Osteoblast (primary cell): ENCODE measurements at places on chromosomes 3 and 15. TPM values are rescaled to one million over a fixed set of nuclear protein-coding genes. Genes with fewer than 3 reads are reported as not detected.

Gene PGBD4
- total RNA-seq = 1.8 and 2.1 TPM in 2 replicates

DNA sequence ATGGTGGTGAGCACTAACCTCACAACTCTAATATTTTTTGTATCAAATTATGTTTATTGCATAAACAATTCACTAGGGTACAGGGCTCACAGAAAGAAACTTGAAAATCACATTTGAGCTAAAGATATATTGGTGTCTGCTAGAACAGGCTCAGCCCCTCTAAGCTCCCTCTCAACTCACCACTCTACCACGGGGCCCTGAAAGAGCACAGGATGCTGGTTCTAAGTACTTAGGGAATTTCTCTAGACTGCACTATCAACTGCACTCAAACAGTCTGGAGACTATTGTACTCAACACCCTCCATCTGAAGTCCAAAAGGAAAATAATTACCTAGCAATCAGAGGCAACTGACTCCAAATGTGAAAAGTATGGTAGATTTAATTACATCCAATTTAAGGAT is 98.7 kb upstream of the STRIT1 start:
- no peak for DNase-seq

DNA sequence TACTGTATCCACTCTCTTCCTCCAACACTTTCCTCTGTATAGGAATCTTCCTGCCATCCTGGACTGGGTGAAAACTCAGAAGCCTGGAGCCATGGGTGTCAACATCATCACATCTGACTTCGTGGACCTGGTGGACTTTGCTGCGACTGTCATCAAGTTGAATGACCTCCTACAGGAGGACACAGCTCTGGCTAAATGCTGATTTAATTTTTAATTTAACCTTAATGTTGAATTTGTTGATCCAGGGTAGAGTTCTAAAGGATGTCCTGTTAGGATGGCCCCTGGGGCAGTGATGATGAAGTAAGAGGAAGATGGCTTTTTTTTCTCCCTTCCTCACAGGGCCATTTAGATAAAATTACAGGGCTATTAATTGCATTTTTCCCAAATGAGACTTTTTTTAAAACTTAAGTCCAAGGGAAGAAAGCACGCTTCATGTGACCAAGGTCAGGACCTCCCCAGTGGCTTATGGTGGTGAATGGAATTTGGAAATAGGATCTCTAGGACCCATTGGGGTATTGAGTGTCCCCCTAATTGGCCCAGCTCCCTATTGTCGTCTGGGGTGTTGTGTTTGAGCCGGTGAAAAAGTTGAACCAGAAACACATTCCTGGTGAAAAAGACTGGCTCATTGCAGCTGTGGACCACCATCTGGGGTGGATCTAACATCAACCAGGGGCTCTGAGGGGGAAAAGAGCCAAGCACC is 125.7 kb upstream of the ZBED2 start:
- DNase-seq = no peak

- no peak for DNase-seq
These were observed 44.8 kb downstream of the TBC1D2B start for GRCh38 chr15:78032671-78033070.

Gene UROC1
- total RNA-seq = not detected in 2 replicates

Gene GP9
- not detected in 2 replicates for total RNA-seq

Gene TM6SF1
- total RNA-seq = 0.29 and 0.36 TPM in 2 replicates

- DNase-seq = no peak
These were observed 6.2 kb upstream of the RAB6B start for GRCh38 chr3:133901847-133902246.

DNA sequence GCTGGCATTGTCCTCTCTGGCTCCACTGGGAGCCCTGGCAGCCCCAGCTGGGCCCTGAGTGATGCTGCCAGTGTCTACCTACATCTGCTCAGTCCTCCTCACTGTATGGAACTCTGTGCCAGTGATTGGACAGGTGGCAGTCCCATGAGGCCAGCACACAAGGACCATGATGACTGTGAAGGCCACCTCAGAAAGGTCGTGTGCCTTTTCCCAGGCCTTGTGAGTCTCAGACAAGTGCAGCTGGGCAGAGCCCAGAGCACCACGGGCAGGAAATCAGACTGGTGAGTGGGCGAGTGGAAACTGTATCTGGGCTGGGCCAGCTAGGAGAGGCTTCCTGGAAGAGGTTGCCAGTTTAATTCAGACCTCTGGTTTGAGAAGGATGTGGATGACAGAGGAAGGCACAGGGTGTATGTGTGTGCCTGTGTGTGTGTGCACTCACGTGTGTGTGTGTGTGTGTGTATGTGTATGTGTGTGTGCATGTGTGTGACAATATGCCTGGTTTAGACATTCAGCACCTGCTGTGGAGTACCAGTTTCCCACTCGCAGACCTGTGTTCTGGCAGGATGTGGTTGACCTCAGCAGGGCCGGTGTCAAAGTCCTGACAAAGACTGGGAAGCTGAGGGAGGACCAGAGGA is 7.0 kb downstream of the MAPKAPK3 start:
- DNase-seq = peak; percentile 88

Gene EXD1
- not detected in 2 replicates for total RNA-seq

Gene STRIT1
- not detected in 2 replicates for total RNA-seq

DNA sequence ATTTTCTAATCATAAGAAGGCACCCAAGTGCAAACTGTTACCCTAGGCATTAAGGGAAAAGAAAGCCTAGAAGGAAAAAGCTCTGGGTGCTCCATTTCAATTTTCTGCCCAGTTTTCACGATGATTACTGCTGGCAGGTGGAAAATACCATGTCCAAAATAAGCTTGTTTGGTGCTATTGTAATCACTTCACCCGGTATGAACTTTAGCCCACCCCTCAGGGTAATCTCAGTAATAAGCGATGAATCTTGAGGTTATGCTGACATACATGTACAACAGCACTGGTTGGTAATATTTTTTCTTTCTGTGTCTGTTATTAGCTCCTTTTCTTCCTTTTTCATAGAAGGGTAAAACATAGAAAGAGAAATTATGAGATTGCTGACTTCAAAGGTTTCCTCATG is 88.6 kb upstream of the MEX3B start:
- DNase-seq = no peak

GRCh38 chr3:57274845-57275244 is 17.6 kb downstream of the ASB14 start:
- no peak for DNase-seq

- no peak for DNase-seq
These were observed 108.8 kb downstream of the FAIM start for GRCh38 chr3:138717348-138717747.

Gene TERB2
- total RNA-seq = not detected in 2 replicates

Gene DISP2
- total RNA-seq = 0.29 and 0.36 TPM in 2 replicates

DNA sequence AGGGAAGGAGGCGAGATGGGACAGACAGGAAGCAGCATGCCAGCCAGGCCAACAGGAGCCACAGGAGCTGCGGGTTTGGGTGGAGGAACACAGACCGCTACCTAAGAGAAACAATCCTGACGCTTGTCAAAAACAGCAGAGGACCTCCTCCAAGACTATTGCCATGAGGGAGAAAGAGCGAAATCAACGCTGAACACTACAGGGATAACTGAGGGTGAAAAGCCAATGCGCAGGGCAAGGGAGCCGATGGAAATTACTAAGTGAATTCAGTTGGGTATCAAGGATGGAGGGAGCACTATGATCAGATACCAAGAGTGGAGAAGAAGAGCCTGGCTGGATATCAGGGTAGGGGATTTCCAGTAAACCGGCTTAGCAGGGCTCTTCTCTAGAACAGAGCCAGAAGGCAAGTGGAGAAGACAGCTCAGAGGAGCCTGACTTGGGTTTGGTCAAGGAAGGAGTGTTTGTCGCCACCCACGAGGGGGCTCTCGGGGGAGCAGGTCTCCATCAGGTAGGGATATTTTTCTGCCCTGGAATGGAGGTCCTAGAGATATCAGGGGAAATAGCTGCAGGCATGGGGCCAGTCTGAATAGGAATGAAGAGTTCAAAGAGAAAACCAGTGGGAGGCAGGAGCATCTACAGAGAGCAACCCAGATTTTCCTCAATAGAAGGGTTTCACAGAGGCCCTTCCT is 48.4 kb downstream of the SLC41A3 start:
- DNase-seq = no peak

GRCh38 chr15:45548753-45549520 is 26.4 kb upstream of the SLC30A4 start:
- no peak for DNase-seq

Gene ALG1L2
- 0.29 TPM in 1 of 2 replicates, not detected in the other for total RNA-seq

- DNase-seq = no peak
These were observed 183.7 kb downstream of the DPH6 start for GRCh38 chr15:35362195-35362829.

DNA sequence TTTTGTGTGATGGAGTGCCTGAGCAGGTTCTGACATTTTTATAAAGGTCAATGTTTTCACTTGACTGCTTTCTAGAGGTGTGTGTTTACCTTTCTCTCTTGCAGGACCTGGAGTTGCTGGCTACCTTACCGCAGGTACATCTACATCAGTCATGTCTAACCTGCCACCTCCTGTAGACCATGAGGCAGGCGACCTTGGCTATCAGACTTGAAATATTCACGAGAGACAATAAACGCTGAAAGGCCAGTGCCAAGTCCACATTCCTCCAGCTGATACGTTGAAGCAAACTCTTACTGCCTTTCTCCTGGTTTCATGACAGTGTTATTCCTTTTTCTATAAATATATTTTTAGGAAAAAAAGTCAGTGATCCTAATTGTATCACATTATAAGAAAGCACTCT is 59.0 kb upstream of the ACKR4 start:
- no peak for DNase-seq

Gene ACAD11
- 30.1 and 31.1 TPM in 2 replicates for total RNA-seq

Gene ITIH4
- 2.5 and 3.5 TPM in 2 replicates for total RNA-seq

Gene PARP15
- 3.2 and 3.6 TPM in 2 replicates for total RNA-seq

Gene P2RY13
- total RNA-seq = not detected in 2 replicates

Gene DNAJC13
- 94.0 and 116 TPM in 2 replicates for total RNA-seq

- peak; percentile 76 for DNase-seq
These were observed 188.4 kb downstream of the RAP2B start for GRCh38 chr3:153350420-153350819.

- DNase-seq = no peak
These were observed 113.3 kb downstream of the PDCD6IP start for GRCh38 chr3:33911525-33912322.

Gene SLC9C1
- total RNA-seq = not detected in 2 replicates

GRCh38 chr3:14787630-14788029 is 31.1 kb upstream of the FGD5 start:
- DNase-seq = no peak

GRCh38 chr3:136296960-136297359 is 46.8 kb downstream of the PCCB start:
- no peak for DNase-seq

Gene IQCF6
- not detected in 2 replicates for total RNA-seq

- no peak for DNase-seq
These were observed 9.8 kb downstream of the ANKRD28 start for GRCh38 chr3:15787941-15788340.

- no peak for DNase-seq
These were observed 496.1 kb downstream of the SHQ1 start for GRCh38 chr3:72352176-72352575.

GRCh38 chr15:80991421-80991820 is 1.8 kb upstream of the MESD start:
- peak; percentile 91 for DNase-seq

Gene IQCH
- 4.7 and 5.8 TPM in 2 replicates for total RNA-seq

Gene NR2E3
- total RNA-seq = under 0.01 TPM in 2 replicates

Gene C3orf70
- total RNA-seq = 1.4 and 1.5 TPM in 2 replicates

Gene PSTPIP1
- total RNA-seq = not detected in 2 replicates

Gene LRRC31
- not detected in 2 replicates for total RNA-seq

- DNase-seq = peak; percentile 83
These were observed 56.2 kb downstream of the SH3BP5 start for GRCh38 chr3:15276028-15276724.

DNA sequence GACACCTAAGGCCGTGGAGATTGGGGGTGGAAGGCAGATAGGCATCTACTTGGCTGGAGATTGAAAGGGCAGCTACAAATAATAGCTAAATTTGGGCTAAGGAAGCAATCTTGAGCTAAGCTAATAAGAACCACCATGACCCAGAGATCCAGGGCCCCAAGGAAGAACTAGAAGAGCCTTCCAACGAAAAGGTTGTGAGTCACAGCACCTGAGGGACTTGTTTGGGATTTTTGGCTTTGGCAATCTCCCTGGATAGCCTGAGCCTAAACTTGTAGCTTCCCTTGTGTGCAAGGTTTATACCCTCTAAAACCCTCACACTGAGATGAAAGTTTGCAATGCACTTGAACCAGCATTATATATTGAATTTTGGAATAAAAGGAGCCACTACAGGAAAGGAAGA is 364.0 kb upstream of the IL12A start:
- DNase-seq = no peak

- no peak for DNase-seq
These were observed 103.1 kb downstream of the LRIG1 start for GRCh38 chr3:66397745-66398144.

DNA sequence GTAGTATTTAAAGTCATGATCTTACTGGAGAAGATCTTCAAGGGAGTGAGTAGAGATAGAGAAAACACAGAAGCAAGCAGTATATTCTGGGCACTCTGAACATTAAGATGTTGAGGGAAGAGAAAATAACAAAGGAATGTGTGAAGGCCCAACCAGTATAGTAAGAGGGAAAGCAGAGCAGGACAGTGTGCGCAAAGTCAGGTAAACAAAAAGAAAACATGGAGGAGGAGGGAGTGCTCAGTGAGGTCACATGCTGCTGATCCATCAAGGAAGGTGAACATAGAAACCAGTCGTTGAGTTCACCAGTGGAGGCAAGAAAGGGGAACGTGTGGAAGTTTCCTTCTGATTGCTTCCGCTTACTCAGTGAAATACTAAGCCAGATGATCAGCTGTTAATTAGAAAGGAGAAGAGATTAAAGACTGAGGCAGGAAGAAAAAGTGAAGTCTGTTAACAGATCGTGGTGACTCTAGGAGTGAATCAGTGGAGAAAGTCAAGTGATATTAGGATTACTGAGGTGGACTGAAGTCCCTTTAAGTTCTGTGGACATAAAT is 47.2 kb downstream of the OPA1 start:
- DNase-seq = no peak

- no peak for DNase-seq
These were observed 559.0 kb downstream of the PDCD6IP start for GRCh38 chr3:34357461-34357860.

DNA sequence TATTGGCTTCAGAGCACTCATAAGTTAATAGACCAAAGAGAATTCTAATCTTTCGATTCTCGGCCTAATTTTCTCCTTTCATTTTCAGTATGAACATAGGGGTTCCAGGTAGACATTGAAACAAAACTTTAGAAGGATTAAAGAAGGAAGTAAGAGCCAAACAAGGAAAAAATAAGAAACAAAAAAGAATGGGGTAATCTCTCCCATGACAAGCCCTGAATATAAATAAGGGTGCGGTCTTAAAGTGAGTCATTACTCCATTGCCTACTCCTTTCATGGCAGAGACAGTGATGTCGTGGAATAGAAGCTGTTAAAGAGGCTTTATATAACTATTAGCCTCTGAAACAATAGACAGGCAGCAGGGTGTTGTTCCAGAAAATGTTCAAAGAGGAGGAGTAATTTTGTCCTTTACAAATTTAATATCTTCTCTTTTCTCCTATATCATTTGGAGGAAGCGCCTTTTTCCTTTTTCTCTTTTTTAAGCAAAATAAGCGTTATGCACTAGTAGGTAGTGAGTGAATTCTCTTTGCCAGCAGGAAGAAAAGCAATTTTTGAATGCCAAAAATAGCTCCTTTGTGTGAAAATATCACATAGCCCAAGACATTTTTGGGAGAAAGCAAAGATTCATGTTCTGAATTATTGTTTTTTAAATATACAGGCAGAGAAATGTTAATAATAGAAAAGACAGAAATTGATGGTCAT is 607.9 kb upstream of the KCNMB2 start:
- DNase-seq = no peak
